ENCODE measurements at places on chromosomes 7 and 10. TPM values are rescaled to one million over a fixed set of nuclear protein-coding genes. Genes with fewer than 3 reads are reported as not detected.

Gene PTPN20
- 2.6 TPM for total RNA-seq

Gene ZNF425
- 1.4 TPM for total RNA-seq

Gene ACSL5
- total RNA-seq: 79.1 TPM

Gene SSC4D
- 1.1 TPM for total RNA-seq

Gene GLI3
- total RNA-seq: 17.5 TPM
